ENCODE measurements at places on chromosomes 3 and 15.

- DNase-seq = no peak
Observed at GRCh38 chr15:79570004-79570403, 137.9 kb downstream of the MINAR1 start.

DNA sequence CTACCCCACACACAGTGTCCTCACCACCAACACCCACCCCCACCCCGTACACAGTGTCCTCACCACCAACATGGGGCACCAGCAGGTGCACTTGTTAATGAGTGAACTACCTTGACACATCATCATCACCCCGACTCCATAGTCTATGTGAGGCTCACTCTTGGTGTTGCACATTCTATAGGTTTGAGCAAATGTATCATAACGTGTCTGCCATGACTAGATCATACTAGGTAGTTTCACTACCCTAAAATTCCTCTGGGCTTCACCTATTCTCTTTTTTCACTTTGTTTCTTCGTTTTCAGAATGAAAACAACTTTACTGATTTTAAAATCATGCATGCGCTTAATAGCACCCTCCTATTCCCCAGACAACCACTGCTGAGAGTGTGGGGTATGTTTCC is 102.6 kb upstream of the SLC6A6 start:
- no peak for DNase-seq

DNA sequence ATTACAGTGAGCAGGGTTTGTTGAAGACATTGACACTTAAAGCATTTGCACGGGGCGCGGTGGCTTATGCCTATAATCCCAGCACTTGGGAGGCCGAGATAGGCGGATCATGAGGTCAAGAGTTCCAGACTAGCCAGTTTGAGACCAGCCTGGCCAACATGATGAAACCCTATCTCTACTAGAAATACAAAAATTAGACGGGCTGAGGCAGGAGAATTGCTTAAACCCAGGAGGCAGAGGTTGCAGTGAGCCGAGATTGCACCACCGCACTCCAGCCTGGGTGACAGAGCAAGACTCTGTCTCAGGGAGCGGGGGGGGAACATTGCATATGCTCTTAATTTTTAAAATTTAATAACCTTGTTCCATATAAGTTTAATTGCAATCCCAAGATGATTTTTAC is 11.9 kb downstream of the STT3B start:
- DNase-seq = no peak

DNA sequence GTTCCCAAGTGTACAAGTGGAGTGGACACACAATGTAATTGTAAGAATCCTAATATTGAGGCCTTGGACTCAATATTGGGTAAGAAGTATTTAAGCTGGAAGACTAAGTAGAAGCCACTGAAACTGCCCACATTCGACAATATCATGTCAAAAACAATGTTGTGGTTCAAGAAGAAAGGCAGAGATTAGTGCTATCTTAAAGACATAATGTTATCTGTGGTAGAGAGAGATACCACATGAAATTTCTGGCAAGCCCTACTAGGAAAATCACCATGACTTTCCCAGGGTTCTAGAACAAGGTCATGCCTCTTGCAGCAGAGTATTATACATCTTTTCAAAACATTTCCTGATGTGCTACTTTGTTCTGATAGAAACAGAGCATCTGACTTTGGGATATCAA is 192.6 kb downstream of the RAP2B start:
- no peak for DNase-seq

DNA sequence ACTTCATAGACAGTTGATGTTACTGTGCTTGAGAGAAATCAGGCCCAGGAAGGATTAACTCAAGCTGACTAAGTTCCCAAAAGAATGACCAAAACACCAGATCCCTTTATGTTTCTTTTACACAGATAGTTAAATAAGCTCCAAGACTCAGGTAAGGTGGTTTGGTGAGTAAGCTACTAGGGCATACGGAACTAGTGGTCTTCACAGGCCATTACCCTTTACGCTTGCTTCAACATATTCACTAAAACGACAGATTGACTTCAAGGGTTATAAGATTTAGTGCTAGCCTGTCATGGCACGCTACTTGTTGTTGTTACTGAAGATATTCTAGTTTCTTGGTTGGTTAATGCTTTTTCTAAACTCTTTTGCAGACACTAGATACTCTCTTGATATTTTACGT is 369.3 kb downstream of the LPP start:
- no peak for DNase-seq

DNA sequence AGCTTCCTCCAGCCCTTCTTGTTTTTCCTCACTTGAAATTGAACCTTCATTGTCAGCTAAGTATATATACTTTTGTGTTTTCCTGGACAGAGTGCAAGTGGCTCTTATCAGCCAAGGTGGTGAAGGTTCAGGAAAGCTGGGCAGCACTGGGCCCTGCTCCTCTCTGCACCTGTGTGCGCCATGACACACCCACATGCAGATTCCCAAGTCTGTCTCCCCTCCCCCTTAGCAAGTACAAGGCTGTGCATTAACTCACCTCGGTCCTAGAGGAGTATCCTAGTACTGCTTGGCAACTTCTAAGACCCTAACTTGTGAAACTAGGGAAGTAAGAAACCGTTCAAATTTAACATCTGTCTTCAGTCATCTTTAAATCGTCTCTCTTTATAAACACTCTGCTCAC is 85.8 kb downstream of the SLC49A4 start:
- no peak for DNase-seq

DNA sequence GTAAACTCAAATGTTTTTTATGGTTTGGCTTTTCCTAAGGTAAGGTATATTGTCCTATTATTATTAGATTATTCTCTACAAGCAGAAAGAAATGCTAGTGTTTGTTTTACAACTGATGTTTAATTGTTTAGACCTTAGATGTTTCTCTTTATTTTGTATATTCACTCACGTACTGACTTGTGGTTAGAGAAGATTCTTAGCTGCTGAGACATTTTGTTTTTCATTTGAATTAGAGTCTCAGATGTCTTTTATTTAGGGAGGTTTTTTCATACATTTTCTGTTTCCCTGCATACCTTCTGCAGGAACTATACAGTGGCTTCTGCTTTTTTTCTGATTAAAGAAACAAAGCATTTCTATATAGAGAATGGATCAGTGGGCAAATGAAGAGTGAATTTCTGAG is 110.9 kb downstream of the MYRIP start:
- no peak for DNase-seq

- DNase-seq = no peak
Observed at GRCh38 chr3:159583662-159584061, 405.0 kb upstream of the IL12A start.

DNA sequence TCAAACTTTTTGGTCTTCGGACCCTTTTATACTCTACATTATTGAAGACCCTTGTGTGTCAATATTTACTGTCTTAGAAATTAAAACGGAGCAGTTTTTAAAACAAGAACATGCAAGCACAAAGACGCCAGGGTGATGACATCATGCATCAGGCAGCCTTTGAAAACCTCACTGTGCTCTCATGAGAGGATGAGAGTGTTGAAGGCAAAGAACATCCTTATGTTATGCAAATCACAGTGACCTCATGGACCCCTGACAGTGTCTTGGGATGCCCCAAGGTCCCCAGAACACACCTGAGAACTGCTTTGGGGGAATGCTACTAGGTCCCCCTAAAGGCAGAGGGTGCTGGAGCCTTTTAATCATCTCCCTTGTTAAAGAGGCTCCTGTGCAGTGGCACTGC is 51.6 kb downstream of the CHDH start:
- no peak for DNase-seq

DNA sequence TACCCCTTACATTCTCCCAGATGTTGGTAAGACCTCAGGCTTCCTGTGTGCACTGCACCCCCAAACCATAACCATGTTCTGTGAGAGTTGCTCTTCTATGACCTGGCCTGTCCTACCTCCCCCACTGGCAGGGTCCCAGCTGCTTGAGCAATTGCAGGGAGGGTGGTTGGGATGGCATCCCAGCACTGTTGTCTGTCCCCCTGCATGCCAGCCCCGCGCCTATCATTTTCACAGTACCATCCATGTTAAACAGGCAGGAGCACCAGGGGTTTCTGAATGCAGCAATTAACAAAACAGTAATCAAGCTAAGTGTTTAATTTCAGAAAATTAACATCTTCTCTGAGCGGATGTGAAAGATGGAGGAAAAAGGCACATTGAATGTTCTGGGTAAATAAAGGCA is 345.5 kb downstream of the EPHB1 start:
- DNase-seq = no peak

GRCh38 chr3:54535619-54536018 is 392.2 kb downstream of the LRTM1 start:
- no peak for DNase-seq

- DNase-seq = no peak
Observed at GRCh38 chr15:28889346-28889745, 3.6 kb downstream of the APBA2 start.

DNA sequence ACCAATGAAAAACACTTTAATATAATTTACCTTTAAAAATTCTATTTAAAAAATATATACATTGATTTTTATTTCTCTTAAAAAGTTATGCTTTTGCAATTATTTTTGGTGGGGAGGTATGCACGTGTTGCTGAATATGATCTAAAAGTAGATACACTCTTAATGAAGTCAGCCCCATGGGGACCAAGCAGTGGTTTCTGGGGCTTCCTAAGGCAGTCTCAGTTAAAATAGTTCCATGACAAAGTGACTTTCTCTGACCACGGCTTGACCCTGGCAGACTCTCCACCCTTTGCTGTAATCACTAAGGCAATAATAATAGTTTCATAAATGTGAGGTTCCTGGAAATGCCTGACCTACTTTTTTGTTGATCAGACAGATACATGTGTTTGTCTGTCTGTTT is 50.4 kb downstream of the CCR4 start:
- DNase-seq = no peak

- DNase-seq = no peak
Observed at GRCh38 chr3:10555263-10555662, 49.9 kb upstream of the ATP2B2 start.

DNA sequence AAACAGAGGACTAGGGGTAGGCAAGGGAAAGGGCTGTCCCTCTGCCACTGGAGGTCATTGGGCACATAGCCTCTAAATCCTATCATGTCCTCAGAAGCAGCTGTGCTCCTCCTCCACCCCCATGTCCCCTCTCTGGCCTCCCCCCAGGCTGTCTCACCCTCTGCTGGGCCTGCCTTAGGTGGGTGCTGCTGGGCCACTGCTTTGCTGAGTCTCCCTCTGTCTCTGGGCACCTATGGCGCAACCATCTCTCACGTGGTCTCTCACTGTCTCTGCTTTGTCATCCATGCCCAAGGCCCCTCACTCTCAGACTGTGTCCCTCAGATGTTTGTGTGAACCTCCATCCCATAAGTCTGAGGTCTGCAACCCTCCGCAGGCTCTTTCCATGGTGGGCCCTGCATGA is 35.0 kb upstream of the IQCF6 start:
- DNase-seq = no peak

DNA sequence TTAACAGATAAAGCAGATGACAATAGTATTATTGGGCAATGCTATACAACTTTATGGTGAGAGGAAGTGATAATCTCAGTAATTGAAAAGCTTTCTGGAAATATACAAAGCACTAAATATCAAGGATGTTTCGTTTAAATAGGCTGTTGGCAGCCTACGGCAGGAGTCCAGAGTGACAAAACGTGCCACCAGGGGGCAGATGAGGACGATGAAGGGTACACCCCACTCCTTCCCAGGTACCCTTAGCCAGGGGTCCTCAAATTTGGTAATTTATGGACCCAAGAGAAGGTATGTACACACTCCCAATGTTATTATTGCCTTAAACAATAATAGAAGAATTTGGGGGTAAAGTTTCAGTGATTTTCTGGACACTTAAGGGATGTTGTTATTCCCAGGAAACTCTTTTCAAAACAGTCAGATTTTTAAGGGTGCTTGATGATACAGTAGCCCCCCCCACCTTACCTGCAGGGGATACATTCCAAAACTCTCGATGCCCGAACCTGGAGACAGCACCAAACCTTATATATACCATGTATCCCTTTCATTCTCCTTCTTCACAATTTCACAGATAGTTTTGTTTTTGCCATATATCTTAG is 1.4 kb upstream of the MAGEL2 start:
- DNase-seq = no peak

DNA sequence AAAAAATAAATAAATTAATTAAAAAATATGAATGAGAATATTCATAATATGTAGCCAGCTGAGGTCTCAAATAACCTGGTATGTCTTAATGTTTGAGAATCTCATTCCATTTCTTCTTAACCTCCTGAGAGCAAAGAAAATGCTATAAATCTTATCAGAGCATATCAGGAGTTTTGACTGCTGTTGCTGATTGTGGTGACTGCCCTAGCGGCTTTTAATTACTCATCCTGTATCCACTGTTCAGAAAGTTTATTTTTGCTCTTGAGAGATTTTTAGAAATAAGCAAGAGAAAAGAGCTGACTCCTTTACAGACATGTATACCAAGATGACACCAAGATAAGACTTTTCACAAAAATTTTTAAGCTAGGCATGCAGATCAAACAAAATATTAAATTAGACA is 454.8 kb upstream of the CBLB start:
- DNase-seq = no peak
